ENCODE measurements at places on chromosomes 5 and 9.
A peak's percentile ranks its signal among the peaks of the same experiment; 100 is the strongest.

DNA sequence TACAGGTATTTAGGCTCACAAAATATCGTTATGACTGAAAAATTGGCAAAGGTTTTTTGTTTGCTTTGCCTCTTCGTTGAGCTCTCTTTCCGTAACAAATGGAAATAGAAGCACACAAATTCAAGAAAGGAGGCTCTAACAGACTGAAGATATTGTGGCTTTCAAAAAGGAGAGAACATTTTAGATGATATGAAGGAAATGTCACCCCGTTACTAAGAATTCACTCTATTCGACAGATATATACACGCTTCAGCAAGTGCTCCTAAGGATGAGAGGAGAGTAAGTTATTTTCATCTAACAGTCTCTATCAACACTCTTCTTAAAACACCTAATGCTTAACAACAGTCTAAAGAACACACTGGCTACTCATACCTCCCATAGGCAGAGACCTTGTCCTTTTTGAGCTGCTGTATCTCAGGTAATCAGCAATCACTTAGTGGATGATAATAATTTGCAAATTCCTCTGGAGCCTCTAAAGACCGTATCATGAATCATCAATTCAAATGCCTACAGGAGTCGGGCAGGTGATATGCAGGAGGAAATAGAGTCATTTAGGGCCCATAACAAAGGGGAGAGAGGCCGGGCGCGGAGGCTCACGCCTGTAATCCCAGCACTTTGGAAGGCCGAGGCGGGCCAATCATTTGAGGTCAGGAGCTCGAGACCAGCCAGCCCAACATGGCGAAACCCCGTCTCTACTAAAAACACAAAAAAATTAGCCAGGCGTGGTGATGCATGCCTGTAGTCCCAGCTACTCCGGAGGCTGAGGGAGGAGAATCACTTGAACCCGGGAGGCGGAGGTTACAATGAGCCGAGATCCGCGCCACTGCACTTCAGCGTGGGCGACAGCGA is 1.4 kb upstream of the HSDL2 start:
- peak; percentile 21 for DNase-seq

- DNase-seq = peak; percentile 76
Observed at GRCh38 chr5:53027913-53028312, 38.8 kb downstream of the ITGA2 start.

DNA sequence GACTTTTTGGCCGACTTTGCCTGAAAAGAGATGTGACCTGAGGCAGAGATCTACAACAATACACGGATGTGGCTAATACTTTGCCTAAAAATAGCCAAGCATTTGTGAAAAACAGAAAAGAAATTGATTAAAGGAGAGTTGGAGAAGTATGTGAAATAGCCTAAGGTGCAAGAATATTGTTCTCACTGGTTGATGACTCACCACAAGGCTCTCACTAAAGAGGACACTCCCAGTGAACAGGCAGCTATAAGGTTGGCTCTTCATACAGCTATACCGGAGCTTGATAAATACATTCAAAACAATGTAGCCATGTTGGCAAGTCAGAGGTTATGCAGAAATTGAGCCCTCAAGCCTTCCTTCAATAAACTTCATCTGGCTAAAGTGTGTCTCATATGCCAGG is 317.2 kb upstream of the GRAMD2B start:
- no peak for DNase-seq

GRCh38 chr9:111399772-111400563 is 69.9 kb upstream of the OR2K2 start:
- DNase-seq = no peak

DNA sequence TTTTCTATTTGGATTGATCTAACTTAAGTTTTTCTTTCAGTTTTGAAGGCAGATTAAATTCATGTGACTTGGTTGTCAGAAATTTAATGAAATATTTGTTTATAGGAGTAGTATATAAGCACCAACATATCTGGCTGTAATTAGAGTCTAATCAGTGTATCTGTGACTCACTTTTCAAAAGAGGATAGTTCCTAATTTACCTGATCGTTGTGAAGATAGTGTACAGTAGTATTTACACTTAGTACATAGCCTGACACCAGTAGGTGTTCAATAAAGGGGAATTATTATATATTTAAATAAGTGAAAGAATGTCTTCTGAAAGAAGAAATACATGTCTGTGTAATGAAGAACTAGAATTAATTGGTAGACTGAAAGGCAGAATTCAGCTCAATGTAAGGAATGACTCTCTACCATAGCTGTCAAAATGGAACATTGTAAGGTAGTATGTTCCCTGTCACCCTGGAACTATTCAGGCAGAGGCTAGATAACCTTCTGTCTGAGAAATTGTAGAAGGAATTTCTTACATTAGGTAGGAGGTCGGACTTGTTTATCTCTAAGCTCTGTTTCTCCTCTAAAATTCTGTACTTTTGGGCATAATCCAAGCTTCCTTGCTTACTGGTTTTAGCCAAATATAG is 8.6 kb downstream of the TGFBR1 start:
- DNase-seq = no peak

GRCh38 chr5:60102961-60103693 is 209.6 kb upstream of the PDE4D start:
- DNase-seq = no peak

GRCh38 chr5:155833287-155833686 is 493.7 kb upstream of the SGCD start:
- no peak for DNase-seq

DNA sequence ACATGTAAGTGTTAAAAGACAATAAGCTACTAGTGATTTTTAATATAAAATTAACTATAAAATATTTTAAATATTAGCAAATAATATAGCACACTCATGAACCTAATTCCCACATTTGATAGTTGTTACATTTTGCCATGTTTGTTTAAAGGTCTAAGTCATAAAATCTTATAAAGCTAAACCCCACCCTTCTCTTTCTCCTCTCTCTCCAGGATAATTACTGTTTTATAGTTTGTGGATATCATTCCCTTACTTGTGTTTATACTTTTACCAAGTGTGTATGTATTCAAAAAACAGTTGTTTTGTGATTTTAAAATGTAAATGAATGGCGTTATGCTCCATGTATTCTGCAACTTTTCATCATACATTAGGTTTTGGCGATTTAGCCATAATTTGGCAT is 34.2 kb downstream of the LYRM7 start:
- no peak for DNase-seq

DNA sequence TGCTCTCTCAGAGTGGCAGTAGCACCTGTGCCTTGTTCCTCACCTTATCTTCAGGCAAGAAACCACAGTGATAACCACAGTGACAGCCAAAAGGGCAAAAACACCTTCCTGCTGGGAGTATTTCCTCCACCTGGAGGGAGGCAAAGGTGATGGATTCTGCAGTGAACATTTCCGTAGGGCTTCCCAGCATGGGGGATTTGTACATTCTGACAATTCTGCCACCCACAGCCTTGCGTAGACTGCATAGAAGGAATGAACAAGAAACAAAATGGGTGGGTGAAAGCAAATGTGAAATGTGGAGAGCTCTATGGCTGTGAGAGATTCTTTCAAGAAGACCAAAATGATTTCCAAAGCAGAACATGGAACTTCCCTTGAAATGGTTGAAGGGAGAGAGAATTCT is 111.4 kb downstream of the ZNF462 start:
- DNase-seq = no peak

DNA sequence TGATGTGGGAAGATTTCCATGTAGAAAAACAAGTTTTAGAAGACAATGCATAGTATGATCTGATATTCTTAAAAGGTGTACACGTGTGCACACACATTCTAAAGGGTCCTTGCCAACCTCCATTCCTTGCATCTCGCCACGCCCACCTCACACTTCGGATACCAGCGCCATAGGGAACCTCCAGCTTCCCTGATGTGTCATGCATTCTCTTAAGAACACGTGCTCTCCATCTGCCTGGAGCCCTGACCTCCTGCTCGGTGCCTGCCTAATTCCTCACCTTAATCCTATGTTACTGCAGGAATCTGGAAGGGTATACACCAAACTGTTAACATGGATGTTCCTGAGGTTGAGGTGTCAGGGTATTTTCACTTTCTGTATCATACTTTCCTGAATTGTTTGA is 63.1 kb downstream of the PTCD2 start:
- no peak for DNase-seq

GRCh38 chr5:136382071-136382470 is 16.7 kb upstream of the TRPC7 start:
- no peak for DNase-seq

GRCh38 chr5:156621719-156622118 is 228.4 kb upstream of the PPP1R2B start:
- no peak for DNase-seq

DNA sequence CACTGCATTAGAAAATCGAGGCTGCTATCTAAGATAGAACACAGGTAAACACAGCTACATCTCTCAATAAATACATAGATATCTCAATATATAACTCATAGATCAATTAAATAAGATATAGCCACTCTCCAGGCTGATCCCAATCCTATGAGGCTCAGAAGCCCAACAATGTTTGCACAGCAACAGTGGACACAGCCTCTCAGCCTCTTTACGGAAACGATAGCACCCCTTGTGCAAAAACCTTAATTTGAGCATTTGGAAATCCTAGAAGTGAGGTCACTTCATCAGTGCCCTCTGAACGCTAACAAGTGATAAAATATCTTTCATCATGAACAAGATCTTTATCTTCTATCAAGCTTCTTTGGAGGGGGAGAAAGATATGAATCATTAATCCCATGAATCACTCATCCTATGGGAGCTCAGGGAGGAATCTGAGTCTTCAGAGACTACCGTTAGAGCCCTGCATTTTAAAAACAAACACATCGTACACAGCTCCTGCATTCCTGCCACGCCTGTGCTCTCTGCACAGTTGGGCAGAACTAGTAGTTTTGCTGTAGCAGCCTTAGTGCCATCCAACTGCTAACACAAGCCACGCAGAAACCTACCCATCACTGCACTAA is 71.4 kb downstream of the MED27 start:
- DNase-seq = no peak

- DNase-seq = no peak
Observed at GRCh38 chr5:120684749-120685415, 220.8 kb downstream of the PRR16 start.

DNA sequence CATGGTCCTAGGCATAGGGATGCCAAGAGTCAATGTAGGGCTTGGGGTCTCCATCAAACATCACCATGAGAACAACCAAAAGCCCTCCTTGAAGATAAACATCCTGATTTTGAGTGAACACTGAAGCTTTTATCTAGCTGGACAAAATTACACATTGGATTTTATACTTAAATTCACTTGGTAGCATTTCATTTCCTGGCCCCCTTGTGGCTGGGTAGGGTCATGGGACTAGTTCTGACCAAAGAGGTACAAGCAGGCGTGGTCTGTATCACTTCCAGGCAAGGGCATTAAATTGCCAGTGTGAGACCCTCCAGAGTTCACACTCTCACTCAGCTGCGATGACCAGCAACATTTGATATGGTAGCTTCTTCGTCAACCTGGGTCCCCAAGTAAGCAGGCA is 320.3 kb downstream of the ACTL7B start:
- DNase-seq = peak; percentile 51

GRCh38 chr9:102631559-102631958 is 363.6 kb upstream of the CYLC2 start:
- DNase-seq = no peak

- DNase-seq = no peak
Observed at GRCh38 chr9:36803961-36804360, 230.1 kb downstream of the PAX5 start.

DNA sequence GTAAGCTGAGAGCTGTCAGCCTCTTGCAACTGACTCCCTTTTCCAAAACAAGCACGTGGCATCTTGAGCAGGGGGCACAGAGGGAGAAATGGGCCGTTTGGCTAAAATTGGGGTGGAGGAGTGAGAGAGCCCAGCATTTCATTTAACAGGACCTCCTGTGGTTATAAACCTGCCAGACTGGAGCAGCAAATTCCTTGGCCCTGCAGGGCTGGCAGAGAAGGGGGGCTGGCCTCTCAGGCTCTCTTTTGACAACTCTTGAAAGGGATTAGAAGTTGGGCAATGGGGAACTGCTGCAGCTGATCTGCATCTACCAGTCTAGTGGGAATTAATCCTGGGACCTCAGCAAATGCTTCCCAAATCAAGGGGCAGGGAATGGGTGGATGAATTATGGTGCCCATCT is 7.2 kb upstream of the POU4F3 start:
- DNase-seq = no peak

DNA sequence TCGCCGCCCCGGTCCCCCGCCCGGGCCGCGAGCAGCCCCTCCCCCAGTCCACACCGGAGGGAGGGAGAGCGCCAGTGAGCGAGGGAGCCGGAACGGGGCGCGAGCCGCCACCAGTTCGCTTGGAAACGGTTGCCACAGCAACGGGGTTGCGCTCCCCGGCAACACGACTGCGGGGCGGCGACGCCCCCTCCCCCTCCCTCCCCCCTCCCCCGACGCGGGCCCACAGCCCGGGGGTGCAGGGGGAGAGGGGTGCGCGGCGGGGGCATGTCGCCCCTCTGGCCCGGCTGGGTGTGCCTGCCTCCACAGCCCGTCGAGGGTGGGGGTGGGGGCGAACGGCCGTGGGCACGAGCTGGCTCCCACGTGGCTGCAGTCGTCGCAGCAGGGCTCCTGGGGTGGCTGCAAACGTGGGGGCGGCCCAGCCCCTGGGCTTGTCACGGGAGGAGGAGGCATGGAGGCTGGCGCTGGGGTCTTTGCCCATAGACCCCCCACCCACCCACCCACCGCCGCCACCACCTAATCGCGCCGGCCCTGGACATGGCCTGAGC is 524 bp downstream of the PRR7 start:
- peak; percentile 52 for DNase-seq

DNA sequence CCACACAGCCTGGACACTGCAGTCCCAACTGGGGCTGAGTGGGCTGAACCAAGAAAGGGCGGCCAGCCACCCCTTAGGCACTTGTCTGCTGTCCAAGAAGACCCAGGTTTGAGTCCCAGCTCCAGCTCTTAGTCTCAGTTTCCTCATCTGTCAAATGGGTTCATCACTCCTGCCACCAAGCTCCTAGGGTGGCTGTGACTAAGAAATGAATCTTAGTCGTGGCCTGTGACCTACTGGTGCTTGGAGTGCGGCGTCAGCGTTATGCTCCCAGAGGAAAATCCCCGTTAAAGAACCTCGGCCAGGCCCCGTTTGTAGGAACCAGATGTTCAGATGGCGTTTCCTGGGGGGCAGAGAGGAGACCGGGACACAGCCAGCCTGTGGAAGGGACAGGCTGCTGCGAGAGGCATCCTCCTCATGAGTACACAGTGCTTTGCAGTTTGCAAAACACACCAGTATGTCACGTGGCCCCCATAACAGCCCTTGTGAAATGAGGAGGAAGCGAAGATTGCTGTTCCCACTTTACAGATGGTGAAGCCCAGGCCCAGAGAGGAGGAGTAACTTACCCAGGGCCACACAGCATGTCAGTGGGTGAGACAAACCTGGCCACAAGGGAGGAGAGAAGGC is 3.3 kb downstream of the FIBCD1 start:
- DNase-seq = no peak

DNA sequence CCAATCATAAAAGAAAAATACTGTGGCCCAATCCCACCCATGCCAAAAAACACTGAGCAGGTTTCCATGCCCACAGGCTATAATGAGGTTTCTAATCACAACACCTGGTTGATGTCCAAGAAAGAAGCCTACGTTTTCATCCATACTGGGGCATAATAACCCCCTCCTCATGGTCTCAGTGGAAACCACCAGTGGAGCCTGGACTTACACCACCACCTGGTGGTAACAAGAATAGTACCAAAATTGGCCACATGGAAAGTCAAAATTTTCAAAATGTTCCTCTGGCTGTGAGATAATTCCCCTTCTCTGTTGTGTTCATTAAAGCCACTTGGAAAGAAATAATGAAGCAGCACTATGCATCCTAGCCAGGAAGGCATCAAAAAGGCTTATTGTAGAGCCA is 687.3 kb upstream of the ST8SIA4 start:
- DNase-seq = no peak

- DNase-seq = no peak
Observed at GRCh38 chr9:26375448-26375847, 517.2 kb downstream of the CAAP1 start.

- no peak for DNase-seq
Observed at GRCh38 chr5:115170929-115171510, 1.3 kb upstream of the TRIM36 start.
